ELF-1 (cell line): ENCODE measurements at places on chromosomes 2 and 18.

- no peak for DNase-seq
Observed at GRCh38 chr2:169468841-169469240, 10.5 kb upstream of the BBS5 start.

- DNase-seq, result no peak
Observed at GRCh38 chr18:46449499-46449898, 207.5 kb downstream of the LOXHD1 start.

DNA sequence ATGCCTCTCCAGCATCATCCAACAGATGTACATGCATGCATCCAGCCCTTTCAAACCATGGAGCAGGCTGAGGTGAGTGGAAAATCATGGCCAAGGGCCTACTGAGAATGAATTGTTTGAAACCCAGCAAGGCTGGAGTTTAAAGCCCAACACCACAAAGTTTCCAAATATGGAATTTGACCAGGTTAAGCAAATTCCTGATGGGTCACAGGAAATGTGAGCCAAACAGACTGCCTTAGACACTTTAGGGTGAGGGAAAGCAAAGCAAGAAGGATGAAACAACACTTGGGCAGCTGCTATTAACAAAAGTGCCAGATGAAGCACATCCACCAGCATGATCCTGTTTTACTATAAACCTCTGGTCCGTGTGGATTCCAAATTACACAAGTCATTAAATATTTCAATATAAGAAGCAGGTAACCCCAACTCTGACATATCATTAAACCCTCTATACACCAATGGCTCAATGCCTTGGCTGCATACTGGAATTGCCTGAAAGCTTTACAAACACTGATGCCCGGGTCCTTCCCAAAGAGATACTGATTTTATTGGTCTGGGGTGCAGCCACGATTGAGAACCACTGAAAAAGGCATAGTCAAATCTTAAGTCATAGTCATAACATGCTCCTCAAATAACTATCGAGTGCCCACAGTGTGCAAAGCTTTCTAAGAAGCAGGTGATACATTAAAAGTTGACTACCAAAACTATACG lies 9.1 kb downstream of the KLF7 start:
- no peak for DNase-seq

GRCh38 chr2:149329489-149330126 lies 779 bp upstream of the LYPD6 start:
- no peak for DNase-seq
